ENCODE measurements at places on chromosomes 2 and 18. TPM values are rescaled to one million over a fixed set of nuclear protein-coding genes. Genes with fewer than 3 reads are reported as not detected.
A peak's percentile ranks its signal among the peaks of the same experiment; 100 is the strongest.

DNA sequence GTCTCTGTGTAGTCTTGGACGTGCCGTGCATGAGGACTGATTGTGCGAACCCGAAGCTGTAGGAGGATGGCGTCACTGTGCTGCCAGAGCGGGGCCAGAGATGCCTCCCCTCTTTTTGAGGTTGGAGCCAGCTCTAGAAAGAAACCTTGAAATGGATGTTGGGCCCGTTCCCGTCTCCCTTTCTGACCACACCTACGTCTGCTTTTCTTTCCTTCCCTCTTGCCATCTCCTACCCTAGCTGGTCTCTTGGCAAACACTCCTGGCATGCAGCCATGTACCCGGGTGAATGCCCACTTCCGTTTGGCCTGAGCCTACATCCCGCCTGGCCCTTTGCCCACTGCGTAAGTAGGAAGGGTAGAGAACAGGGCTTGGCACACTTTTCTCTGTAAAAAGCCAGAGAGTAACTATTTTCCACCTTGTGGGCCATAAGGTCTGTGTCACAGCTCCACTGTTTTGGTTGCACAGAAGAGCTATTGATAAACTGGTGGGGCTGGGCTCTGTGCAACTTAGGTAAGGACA, 37.4 kb downstream of the SH3BP4 start:
- no peaks in the 10 kb centered on the region for H3K4me1 ChIP-seq
- no peak overlapping the region for H3K4me3 ChIP-seq
- H3K36me3 ChIP-seq, result no peaks in the 10 kb centered on the region
- DNase-seq, result no peak

DNA sequence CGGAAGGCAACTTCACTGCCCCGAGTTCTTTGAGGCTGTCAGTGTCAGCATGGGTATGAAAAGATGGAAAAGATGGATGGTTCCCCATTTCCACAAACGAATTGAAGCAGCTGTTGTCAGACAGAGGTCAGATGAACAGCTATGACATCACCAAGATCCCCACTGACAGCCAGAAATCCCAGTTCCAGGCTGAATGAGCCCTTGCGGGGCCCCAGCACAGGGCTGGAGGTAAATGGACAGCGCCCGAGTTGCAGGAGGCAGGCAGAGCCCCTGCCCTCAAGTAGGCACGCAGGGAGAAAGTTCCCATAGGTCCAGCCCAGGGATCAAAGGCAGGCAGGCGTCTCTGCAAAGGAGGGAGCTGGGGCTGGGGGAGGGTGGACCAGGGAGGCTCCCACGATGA, 169.5 kb upstream of the AGAP1 start:
- H3K27me3 ChIP-seq, result no peaks in the 10 kb centered on the region
- H3K27ac ChIP-seq, result no peak overlapping the region
- H3K4me1 ChIP-seq, result no peaks in the 10 kb centered on the region
- no peaks in the 10 kb centered on the region for H3K36me3 ChIP-seq
- no peak for DNase-seq

DNA sequence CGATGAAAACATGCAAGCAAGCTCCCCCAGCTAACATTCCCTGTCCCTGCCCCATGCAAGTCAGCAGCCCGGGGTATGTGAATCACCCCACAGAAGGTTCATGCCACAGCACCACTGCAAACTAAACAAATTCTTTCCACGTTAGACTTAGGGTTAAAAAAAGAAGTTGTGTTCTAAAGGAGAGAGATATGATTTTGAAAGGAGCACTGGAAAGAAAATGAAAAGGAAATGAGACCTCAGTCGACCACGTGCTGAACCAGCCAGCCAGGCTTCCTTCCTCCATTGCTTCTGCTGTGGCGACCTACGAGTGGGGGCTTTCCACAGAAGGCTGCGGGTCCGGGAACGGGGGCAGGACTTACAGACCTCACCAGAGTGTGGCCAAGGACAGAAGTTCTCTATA, 52.0 kb downstream of the ARL4C start:
- peak; percentile 71 for DNase-seq
- H3K27ac ChIP-seq, result peak overlapping the region; percentile 32
- H3K4me3 ChIP-seq, result no peak overlapping the region
- no peaks in the 10 kb centered on the region for H3K27me3 ChIP-seq

The REG3A gene
- not detected for total RNA-seq

- no peaks in the 10 kb centered on the region for H3K36me3 ChIP-seq
- DNase-seq, result no peak
- H3K27ac ChIP-seq, result no peak overlapping the region
- peaks cover 4% of the 10 kb centered on the region for H3K4me1 ChIP-seq
- H3K4me3 ChIP-seq, result no peak overlapping the region
Measured at GRCh38 chr2:196336715-196337114, 165.3 kb upstream of the STK17B start.

DNA sequence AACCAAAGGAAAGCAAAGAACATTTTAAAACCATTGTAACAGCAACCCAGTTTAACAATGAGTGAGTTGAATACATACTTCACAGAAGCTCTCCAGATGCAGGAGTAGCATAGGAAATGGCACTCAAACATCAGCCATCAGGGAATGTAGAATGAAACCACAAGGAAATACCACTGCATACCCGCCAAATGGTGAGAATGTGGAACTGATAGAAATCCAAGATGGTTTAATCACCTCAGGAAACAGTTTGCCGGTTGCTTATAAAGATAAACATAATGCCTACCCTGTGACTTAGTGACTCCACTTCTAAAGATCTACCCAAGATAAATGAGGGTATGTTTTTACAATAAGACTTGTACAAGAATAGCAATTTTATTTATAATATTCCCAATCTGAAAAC, 132.0 kb downstream of the GALNT1 start:
- H3K36me3 ChIP-seq, result no peaks in the 10 kb centered on the region
- no peak overlapping the region for H3K27ac ChIP-seq
- no peak overlapping the region for H3K4me3 ChIP-seq
- H3K4me1 ChIP-seq, result no peaks in the 10 kb centered on the region
- no peaks in the 10 kb centered on the region for H3K27me3 ChIP-seq

The CYP27A1 gene
- total RNA-seq, result 8.1 TPM

- H3K27me3 ChIP-seq, result no peaks in the 10 kb centered on the region
- no peak overlapping the region for H3K27ac ChIP-seq
- H3K4me3 ChIP-seq, result no peak overlapping the region
Measured at GRCh38 chr2:72347081-72347480, 199.4 kb upstream of the CYP26B1 start.

DNA sequence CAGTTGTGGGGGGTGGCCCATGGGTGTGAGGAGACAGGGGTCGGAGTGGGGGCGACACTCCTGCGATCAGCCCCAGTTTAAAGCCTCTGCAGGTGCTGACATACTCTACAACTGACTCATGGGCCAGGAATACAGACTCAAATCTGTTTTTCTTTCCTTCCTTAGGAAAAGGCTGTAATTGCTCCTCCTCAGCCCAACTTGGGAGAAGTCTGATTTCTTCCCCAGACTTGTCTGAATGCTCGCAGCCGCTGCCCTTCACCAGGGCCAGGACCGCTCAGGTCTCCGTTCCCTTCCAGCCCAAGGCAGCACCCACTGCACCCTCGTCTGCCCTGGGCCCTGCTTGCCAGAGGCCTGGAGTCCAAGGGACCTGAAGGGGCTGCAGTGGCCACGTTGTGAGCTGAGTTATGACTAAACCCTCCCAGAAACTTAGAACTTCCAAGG, 41.3 kb downstream of the RHOB start:
- H3K4me1 ChIP-seq, result no peaks in the 10 kb centered on the region
- no peak for DNase-seq
- no peaks in the 10 kb centered on the region for H3K27me3 ChIP-seq
- H3K27ac ChIP-seq, result no peak overlapping the region
- H3K36me3 ChIP-seq, result no peaks in the 10 kb centered on the region

- H3K27ac ChIP-seq, result no peak overlapping the region
- no peak overlapping the region for H3K4me3 ChIP-seq
- no peak for DNase-seq
Measured at GRCh38 chr2:9113262-9113661, 93.3 kb upstream of the ASAP2 start.

The NDUFB3 gene
- 48.7 TPM for total RNA-seq

The PPIG gene
- 82.9 TPM for total RNA-seq

DNA sequence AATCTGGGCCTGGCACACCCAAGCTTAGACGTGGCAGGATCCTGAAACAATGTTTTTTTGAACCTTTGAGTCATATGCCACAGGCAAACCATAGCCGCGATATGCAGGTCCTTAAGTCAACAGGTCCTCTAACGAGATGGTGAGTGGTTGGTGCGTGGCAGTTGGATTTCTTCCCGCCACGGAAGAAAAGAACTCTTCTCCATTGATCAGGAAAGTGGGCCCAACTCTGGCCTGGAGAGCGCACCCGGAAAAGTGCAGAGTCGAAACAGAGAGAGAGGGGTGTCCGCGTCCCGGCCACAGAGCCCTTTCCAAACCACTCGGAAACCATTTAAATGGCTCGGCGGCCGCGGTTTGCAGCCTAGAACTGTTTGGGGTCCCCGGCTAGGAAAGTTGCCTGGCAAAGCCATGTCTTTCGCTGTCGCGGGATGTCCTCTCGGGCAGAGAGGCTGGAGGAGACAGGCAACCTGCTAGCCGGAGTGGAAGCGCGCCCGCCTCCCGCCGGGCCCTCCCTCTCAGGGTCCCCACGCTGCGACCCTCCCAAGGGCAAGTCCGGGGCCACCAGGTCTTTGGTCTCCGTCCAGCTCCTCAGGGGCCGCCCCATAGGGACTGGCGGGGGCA, 777 bp downstream of the GALNT3 start:
- H3K27ac ChIP-seq, result no peak overlapping the region
- H3K27me3 ChIP-seq, result no peaks in the 10 kb centered on the region
- peak overlapping the region; percentile 60 for H3K4me3 ChIP-seq
- DNase-seq, result no peak
- H3K4me1 ChIP-seq, result peaks cover 6% of the 10 kb centered on the region

GRCh38 chr2:152825834-152826233, 107.4 kb downstream of the ARL6IP6 start:
- no peak for DNase-seq
- H3K27me3 ChIP-seq, result no peaks in the 10 kb centered on the region
- H3K4me3 ChIP-seq, result no peak overlapping the region
- no peaks in the 10 kb centered on the region for H3K36me3 ChIP-seq
- no peak overlapping the region for H3K27ac ChIP-seq
- no peaks in the 10 kb centered on the region for H3K4me1 ChIP-seq

GRCh38 chr2:160664603-160665140, 171.1 kb upstream of the RBMS1 start:
- no peak overlapping the region for H3K27ac ChIP-seq
- no peak for DNase-seq
- no peaks in the 10 kb centered on the region for H3K36me3 ChIP-seq
- H3K4me1 ChIP-seq, result peaks cover 17% of the 10 kb centered on the region

GRCh38 chr2:190882856-190883582, 2.4 kb downstream of the GLS start:
- H3K4me3 ChIP-seq, result peak overlapping the region; percentile 62
- no peaks in the 10 kb centered on the region for H3K36me3 ChIP-seq
- H3K27ac ChIP-seq, result peak overlapping the region; percentile 93
- DNase-seq, result no peak

The ACADL gene
- total RNA-seq, result not detected

- DNase-seq, result no peak
- H3K27ac ChIP-seq, result peak overlapping the region; percentile 86
- peak overlapping the region; percentile 99 for H3K4me3 ChIP-seq
- H3K27me3 ChIP-seq, result no peaks in the 10 kb centered on the region
- H3K36me3 ChIP-seq, result peaks cover 4% of the 10 kb centered on the region
Measured at GRCh38 chr2:26033270-26033817, 540 bp upstream of the RAB10 start.

DNA sequence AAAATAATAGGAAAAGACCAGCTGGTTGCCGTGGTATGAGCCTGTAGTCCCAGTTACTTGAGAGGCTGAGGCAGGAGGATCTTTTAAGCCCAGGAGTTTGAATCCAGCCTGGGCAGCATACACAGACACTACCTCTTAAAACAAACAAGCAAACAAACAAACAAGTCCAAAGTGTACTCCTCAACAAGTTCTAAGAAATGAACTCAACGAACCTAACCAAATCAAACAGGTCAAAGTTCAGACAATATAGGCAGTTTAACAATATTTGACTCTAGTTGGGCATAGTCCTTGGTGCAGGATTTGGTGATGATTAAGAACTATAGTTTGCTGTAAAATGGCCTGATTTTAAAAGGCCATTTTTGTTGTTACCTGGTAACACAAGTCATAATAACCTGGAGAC, 41.9 kb upstream of the RHOB start:
- H3K27me3 ChIP-seq, result no peaks in the 10 kb centered on the region
- DNase-seq, result no peak
- no peaks in the 10 kb centered on the region for H3K4me1 ChIP-seq
- H3K27ac ChIP-seq, result no peak overlapping the region
- H3K4me3 ChIP-seq, result no peak overlapping the region

GRCh38 chr2:55269645-55269990, 587 bp upstream of the MTIF2 start:
- DNase-seq, result no peak
- peaks cover 21% of the 10 kb centered on the region for H3K4me1 ChIP-seq
- peak overlapping the region; percentile 74 for H3K4me3 ChIP-seq
- peaks cover 5% of the 10 kb centered on the region for H3K36me3 ChIP-seq
- no peaks in the 10 kb centered on the region for H3K27me3 ChIP-seq
- peak overlapping the region; percentile 67 for H3K27ac ChIP-seq

DNA sequence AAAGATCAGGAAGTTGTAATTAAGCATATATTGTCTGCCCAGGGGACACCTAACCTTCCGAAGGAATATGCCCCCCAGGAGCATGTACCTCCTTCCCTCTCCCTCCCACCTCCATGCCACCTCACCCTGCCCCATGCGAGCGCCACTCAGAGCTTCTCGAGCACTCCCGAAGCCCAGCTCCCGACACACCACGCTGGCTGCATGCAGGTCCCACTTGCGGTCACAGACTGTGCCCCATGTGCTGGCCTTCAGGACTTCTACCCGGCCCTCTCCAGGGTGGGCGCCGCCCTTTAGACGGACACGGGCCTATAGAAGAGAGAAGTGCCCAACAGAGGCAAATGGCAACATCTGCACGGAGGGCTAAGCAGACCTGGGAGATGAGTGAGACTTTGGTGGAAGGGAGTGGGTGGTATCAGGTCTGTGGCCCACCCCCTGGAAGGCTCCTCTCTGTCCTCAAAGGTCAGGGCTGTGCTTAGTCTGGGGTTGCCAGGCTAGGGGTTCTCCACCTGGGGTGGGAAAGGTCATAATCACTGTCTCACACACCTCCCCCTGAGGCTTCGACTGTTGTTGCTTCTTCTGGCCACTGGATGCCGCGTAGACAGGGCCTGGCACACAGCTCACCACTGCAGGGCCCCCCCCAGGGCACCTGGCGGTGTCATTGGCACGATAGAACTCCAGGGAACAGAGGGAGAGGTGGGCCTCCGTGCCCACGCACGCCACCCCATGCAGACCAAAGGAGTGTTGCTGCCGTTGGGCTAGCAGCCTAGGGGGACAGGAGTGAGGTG, 6.6 kb downstream of the HTRA2 start:
- H3K27me3 ChIP-seq, result no peaks in the 10 kb centered on the region
- no peak for DNase-seq
- no peaks in the 10 kb centered on the region for H3K36me3 ChIP-seq
- no peak overlapping the region for H3K4me3 ChIP-seq
- peaks cover 7% of the 10 kb centered on the region for H3K4me1 ChIP-seq

The UNC80 gene
- not detected for total RNA-seq

Measured in CD4-positive, alpha-beta memory T cell (primary cell).